ENCODE measurements at places on chromosomes 2 and 18. TPM values are rescaled to one million over a fixed set of nuclear protein-coding genes. Genes with fewer than 3 reads are reported as not detected.
A peak's percentile ranks its signal among the peaks of the same experiment; 100 is the strongest.

DNA sequence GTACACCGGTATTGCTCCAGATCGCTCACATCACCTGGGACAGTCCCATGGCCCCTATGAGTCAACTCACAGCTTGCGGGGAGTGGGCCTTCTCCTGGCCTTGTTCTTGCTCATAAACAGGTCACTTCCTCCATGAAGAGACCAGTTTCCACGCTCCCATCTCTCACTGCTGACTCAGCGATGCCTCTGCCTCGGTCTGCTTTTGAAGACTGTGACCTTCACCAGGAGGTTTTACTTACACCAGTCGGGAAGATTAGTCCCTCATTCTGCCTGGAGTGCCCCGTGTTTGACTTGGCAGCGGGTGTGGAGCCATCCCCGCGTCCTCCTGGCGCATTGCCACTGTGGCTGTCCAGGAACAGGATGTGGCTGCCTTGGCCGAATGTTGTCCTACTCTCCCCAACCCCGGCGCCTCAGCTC lies 159.8 kb downstream of the RHBDD1 start:
- no peaks in the 10 kb centered on the region for H3K36me3 ChIP-seq
- H3K27me3 ChIP-seq = no peaks in the 10 kb centered on the region
- DNase-seq = peak; percentile 73
- H3K4me3 ChIP-seq = no peak overlapping the region
- no peaks in the 10 kb centered on the region for H3K4me1 ChIP-seq

The KLHL41 gene
- 0.22 TPM for total RNA-seq

- no peaks in the 10 kb centered on the region for H3K4me1 ChIP-seq
- no peak overlapping the region for H3K27ac ChIP-seq
- no peak overlapping the region for H3K4me3 ChIP-seq
- H3K36me3 ChIP-seq = no peaks in the 10 kb centered on the region
- DNase-seq = no peak
Observed at GRCh38 chr2:216486708-216487107, 11.9 kb upstream of the RPL37A start.

GRCh38 chr18:41370740-41371139 lies 584.3 kb upstream of the PIK3C3 start:
- H3K27me3 ChIP-seq = no peaks in the 10 kb centered on the region
- DNase-seq = no peak
- no peaks in the 10 kb centered on the region for H3K36me3 ChIP-seq
- no peak overlapping the region for H3K4me3 ChIP-seq

DNA sequence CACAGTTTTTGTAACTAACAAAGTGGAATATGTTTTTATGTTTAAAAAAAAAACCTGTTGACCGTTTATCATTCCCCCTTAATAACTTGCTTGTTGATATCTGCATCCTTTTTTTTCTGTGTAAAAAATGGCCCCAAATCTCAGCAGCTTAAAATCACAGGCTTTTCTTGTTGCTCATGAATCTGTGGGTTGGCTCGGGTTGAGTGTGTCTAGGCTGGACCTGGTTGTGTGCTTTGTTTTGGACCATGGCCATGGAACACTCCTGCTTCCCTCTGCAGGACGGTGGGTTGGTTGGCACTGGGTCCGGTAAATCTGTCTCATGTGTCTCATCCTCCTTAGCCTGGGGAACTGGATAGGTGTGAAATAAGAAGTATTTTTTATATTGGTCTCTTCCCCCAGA lies 139.0 kb upstream of the LINC00305 start:
- H3K27me3 ChIP-seq = no peaks in the 10 kb centered on the region
- peak overlapping the region; percentile 85 for H3K27ac ChIP-seq
- no peaks in the 10 kb centered on the region for H3K36me3 ChIP-seq
- H3K4me1 ChIP-seq = peaks cover 22% of the 10 kb centered on the region
- no peak overlapping the region for H3K4me3 ChIP-seq

DNA sequence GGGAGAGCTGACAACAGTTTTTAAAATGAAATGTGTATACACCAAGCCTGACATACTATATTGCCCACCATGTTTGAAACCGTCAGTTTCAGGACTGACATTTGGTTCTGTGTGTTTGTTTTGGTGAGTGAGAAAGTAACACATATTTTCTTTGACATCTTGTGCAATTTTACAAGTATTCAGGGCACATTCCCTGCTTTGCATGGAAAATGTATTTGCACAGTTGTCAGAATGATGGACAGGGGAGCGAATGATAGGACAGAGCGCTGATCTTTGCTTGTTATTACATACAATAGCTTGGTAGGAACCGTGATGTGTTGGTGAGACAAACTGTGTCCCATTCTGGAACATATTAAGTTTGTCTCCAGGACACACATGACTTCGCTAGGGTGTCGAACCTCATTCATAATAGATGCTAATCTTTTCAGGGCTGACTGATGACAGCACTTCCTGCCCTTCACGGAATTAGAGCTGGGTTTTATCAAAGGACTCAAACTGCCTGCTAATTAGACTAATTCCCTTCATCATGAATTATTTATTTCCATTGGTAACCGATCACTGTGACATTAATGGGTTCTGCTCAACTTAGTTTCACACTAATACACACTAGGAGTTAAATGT lies 158.5 kb downstream of the CDCA7 start:
- no peaks in the 10 kb centered on the region for H3K36me3 ChIP-seq
- no peaks in the 10 kb centered on the region for H3K27me3 ChIP-seq
- H3K4me1 ChIP-seq = no peaks in the 10 kb centered on the region
- no peak overlapping the region for H3K4me3 ChIP-seq

The C2orf80 gene
- total RNA-seq = not detected

The GPBAR1 gene
- 0.91 TPM for total RNA-seq

- no peak overlapping the region for H3K27ac ChIP-seq
- no peaks in the 10 kb centered on the region for H3K27me3 ChIP-seq
- no peaks in the 10 kb centered on the region for H3K36me3 ChIP-seq
- H3K4me1 ChIP-seq = no peaks in the 10 kb centered on the region
- no peak overlapping the region for H3K4me3 ChIP-seq
Observed at GRCh38 chr18:68564961-68565360, 149.9 kb downstream of the TMX3 start.

The CYP27C1 gene
- not detected for total RNA-seq

GRCh38 chr2:5328826-5329225 lies 363.4 kb upstream of the SOX11 start:
- H3K4me3 ChIP-seq = no peak overlapping the region
- DNase-seq = no peak
- H3K4me1 ChIP-seq = no peaks in the 10 kb centered on the region

DNA sequence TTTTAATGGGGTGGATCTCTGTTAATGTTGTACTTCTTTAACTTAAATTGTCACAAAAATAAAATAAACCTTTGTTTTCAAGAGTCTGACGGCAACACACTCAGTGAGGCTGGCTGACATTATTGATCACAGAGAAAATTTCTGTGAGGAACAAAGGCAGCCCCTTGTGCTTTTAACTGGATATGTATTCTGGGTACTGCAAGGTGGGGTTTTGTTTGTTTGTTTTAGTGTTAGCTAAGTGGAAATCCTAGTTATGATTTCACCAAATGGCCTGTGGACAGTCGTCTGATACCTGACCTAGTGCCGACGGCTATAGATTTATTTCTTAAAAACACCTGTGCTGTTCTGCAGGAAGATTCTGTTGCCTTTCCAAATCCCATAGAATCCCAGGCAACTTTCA lies 1329.5 kb upstream of the ZEB2 start:
- no peak overlapping the region for H3K27ac ChIP-seq
- H3K4me1 ChIP-seq = no peaks in the 10 kb centered on the region
- H3K36me3 ChIP-seq = no peaks in the 10 kb centered on the region
- no peak overlapping the region for H3K4me3 ChIP-seq
- H3K27me3 ChIP-seq = no peaks in the 10 kb centered on the region

GRCh38 chr2:134225841-134226240 lies 28.0 kb upstream of the MGAT5 start:
- H3K27me3 ChIP-seq = no peaks in the 10 kb centered on the region
- no peak overlapping the region for H3K27ac ChIP-seq
- DNase-seq = no peak
- H3K4me3 ChIP-seq = no peak overlapping the region
- no peaks in the 10 kb centered on the region for H3K36me3 ChIP-seq

DNA sequence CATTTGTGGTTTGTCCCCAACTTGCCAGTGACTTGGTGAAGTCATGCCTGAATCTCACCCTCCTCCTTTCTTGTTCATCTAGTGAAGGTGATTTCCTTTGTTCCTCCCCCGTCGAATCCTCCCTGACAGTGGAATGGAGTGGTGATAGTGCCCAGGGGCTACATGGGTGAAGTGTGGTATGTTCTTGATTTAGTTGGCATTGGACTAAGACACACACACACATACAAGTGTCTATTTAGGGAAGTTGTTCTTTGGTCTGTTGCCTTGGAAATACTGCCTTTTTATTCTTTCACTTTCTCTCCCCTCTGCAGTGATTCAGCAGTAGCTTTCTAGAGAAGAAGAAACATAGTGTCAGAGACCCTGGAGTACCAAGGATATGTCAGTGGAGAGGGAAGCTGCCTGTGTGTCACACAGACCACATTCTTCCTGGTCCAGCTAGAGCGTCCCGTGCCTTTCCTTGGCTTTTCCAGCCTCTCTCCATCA lies 10.9 kb downstream of the INPP4A start:
- DNase-seq = no peak
- H3K27me3 ChIP-seq = no peaks in the 10 kb centered on the region
- H3K4me1 ChIP-seq = no peaks in the 10 kb centered on the region
- no peak overlapping the region for H3K4me3 ChIP-seq
- H3K36me3 ChIP-seq = no peaks in the 10 kb centered on the region

GRCh38 chr2:233838726-233839446 lies 15.4 kb downstream of the HJURP start:
- peaks cover 3% of the 10 kb centered on the region for H3K4me1 ChIP-seq
- no peak overlapping the region for H3K27ac ChIP-seq
- no peak overlapping the region for H3K4me3 ChIP-seq
- DNase-seq = no peak

DNA sequence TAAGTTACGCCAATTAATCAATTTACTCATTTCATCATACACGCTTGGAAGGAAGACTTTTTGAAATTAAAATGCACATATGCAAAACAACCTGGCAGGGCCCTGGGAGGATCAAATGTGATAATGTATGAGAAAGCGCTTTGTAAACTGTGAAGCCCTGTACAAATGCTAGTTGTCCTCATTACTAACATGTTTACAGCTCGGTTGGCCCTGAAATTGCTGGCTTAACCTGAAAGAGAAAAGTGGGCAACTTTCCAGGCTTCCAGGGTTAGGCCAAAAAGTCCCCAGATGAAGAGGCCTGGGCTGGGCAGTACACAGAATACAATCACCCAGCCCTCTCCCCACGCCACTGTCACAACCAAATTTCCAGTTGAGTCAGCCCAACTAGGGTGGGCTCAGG lies 60.2 kb downstream of the DNMT3A start:
- H3K4me1 ChIP-seq = no peaks in the 10 kb centered on the region
- DNase-seq = no peak
- no peak overlapping the region for H3K4me3 ChIP-seq
- no peak overlapping the region for H3K27ac ChIP-seq

GRCh38 chr2:20218331-20219320 lies 6.3 kb downstream of the SDC1 start:
- no peak overlapping the region for H3K4me3 ChIP-seq
- peaks cover 90% of the 10 kb centered on the region for H3K4me1 ChIP-seq
- peaks cover 4% of the 10 kb centered on the region for H3K36me3 ChIP-seq
- no peaks in the 10 kb centered on the region for H3K27me3 ChIP-seq
- no peak for DNase-seq

- no peaks in the 10 kb centered on the region for H3K27me3 ChIP-seq
- no peak for DNase-seq
- no peak overlapping the region for H3K4me3 ChIP-seq
- H3K4me1 ChIP-seq = no peaks in the 10 kb centered on the region
- H3K36me3 ChIP-seq = no peaks in the 10 kb centered on the region
- no peak overlapping the region for H3K27ac ChIP-seq
Observed at GRCh38 chr18:48023334-48024008, 93.0 kb upstream of the SMAD2 start.

GRCh38 chr2:43049836-43050801 lies 176.3 kb downstream of the ZFP36L2 start:
- no peaks in the 10 kb centered on the region for H3K36me3 ChIP-seq
- H3K27ac ChIP-seq = no peak overlapping the region
- H3K27me3 ChIP-seq = no peaks in the 10 kb centered on the region
- no peaks in the 10 kb centered on the region for H3K4me1 ChIP-seq
- H3K4me3 ChIP-seq = no peak overlapping the region
- peak; percentile 36 for DNase-seq

DNA sequence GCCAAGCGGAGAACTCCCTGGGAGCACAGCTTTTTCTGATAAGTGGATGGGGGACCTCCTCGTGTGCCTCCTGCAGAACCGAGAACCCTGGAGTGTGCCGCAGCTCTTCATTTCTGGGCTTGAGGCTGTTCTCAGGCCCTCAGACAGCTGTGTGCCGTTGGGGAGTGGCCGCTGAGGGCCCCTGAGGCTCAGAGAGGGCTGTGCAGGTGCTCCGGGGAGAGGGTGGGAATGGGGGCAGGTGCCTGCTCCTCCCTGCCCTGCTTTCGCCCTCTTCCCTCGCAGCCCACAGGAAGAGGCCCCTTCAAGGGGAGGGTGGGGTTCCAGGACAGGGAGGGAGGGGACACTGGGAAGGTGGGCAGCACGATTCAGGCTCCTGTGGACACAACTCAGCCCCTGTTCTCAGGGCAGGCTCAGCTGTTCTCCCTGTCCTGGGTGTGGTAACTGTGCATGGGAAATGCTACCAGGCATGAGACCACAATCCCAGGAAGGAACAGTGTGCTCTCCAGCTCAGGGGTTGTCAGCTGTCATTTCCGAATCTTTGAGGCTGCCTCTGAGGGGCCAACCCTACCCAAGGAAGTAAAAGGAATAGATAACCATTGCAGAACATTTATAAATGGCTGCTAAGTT lies 11.3 kb downstream of the LCT start:
- H3K27ac ChIP-seq = no peak overlapping the region
- H3K27me3 ChIP-seq = no peaks in the 10 kb centered on the region
- H3K36me3 ChIP-seq = no peaks in the 10 kb centered on the region
- no peak overlapping the region for H3K4me3 ChIP-seq

The DNAH6 gene
- 0.66 TPM for total RNA-seq

The TNFRSF11A gene
- 1.1 TPM for total RNA-seq

GRCh38 chr2:207341112-207341750 lies 175.5 kb upstream of the KLF7 start:
- no peak overlapping the region for H3K4me3 ChIP-seq
- H3K4me1 ChIP-seq = no peaks in the 10 kb centered on the region
- H3K27ac ChIP-seq = no peak overlapping the region
- no peaks in the 10 kb centered on the region for H3K27me3 ChIP-seq
- H3K36me3 ChIP-seq = no peaks in the 10 kb centered on the region

The RAB6D gene
- total RNA-seq = not detected

GRCh38 chr2:74851191-74851566 lies 17.3 kb downstream of the HK2 start:
- no peak overlapping the region for H3K27ac ChIP-seq
- H3K4me1 ChIP-seq = no peaks in the 10 kb centered on the region
- no peaks in the 10 kb centered on the region for H3K36me3 ChIP-seq
- no peak for DNase-seq
- H3K27me3 ChIP-seq = no peaks in the 10 kb centered on the region

DNA sequence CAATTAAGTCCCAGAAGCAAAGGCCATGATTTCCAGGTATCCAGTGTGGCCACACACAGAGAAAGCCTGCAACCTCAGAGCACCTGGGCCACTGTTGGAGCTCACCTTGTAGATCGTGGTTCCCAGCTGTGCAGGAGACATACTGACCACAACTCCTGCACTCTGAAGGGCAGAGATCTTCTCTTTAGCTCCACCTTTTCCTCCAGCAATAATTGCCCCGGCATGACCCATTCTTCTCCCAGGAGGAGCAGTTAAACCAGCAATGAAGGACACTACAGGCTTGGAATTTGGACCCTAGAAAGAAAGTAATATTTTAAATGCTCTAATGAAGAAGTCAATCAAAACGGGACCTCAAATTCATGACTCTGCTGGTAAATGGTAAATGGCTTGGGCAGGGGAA lies 33.8 kb downstream of the SUCLG1 start:
- H3K4me3 ChIP-seq = no peak overlapping the region
- DNase-seq = no peak
- H3K36me3 ChIP-seq = peaks cover 13% of the 10 kb centered on the region
- no peaks in the 10 kb centered on the region for H3K27me3 ChIP-seq
- H3K27ac ChIP-seq = no peak overlapping the region
